ENCODE measurements at places on chromosomes 3 and 15. TPM values are rescaled to one million over a fixed set of nuclear protein-coding genes. Genes with fewer than 3 reads are reported as not detected.

DNA sequence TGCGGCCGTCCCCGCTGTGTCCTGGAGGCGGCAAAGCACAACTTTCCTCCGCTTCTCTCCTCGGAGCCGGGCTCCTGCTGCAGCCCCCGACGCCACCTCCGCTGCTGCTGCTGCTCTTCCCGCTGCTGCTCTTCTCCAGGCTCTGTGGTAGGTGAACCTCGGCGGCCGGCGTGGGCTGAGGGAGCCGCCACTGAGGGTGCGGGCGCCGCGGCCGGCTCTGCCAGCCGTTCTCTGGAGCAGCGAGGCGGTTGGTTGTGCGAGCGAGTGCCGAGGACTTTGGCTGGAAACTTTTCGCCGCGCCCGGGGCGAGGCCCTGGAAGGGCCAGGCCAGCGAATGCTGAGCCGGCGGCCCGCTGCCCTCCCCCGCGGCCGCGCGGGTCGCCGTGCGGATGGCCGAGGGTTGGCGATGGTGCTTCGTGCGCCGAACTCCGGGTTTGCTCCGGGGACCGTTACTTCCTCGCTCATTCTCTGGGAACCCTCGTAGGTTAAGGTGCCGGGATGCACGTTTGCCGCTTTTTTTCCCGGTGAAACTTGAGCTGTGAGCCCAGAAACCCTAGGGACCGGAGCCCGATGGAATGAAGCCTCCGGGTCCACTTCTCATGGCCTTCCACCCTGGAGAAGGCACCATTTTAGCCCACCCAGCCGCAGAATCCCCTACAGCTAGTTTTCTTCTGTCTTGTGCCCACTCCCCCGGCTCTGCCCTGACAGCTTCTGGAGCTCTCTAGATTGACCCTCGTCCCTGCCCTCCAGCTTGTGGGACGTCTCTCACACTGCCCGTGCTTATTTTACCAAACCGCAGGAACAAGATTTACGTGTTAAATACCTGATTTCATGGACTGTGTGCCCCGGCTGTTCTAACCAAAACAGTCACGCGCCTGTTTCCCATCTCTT lies 660 bp downstream of the NECTIN3 start:
- DNase-seq: peak; percentile 20

GRCh38 chr3:112745567-112746248 lies 101.0 kb downstream of the CD200R1L start:
- peak; percentile 40 for DNase-seq

DNA sequence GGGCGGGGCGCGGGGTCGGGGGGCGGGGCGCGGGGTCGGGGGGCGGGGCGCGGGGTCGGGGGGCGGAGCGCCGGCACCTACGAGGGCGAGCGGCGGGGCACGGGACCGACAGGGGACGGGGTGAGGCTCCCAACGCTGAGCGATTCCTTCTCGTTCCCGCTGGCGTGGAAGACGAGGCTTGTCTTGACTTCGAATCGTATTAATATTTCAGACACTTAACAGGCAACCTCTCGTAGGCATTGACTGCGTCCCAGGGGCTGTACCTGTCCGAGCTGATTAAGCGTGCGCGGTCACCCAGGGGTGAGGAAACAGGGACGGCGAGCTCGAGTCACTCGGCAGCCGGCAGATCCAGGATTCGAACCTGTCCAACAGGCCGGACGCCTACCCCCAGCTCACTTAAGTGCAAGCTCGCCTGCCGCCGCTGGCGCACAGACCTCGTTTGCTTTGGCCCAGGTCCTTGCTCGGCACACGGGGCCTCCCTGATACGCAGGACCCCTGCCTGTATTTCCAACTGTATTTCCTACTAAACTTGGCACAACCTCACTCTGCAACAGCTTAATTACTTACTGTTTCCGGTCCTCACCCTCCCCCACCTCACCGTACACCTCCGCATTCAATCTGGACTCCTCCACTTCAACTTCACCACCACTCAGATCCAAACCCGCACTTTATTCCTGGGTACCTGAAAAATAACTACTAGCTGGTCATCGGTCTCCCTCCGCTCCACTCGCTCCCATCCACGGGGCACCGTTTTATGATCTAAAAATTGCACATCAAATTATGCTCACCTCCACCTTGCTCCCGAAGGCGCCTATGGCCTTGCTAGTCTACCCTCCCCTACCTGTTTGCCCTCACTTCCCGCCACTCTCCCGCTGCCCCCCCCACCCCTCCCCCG lies 722 bp upstream of the ZXDC start:
- DNase-seq: peak; percentile 48

DNA sequence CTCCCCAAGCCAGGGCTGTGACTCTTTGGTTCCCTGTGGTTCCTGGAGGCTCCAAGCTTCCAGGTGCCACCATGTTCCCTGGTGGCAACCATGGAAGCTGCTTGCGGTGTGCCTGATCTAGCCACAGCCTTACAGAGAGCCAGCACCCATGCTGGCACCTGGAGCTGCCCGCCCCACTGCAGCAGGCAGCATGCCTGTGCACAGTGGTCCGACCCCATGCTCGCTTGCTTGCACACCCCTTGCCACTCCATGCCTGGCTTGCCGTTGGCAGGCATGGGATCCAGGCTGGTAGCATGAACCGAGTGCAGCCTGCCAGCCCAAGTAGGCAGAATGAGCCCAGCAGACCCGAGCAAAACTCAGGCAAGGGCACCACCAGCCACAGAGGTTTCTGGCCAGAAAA lies 53.9 kb downstream of the SLMAP start:
- DNase-seq: no peak

Gene TUSC7
- total RNA-seq: not detected

DNA sequence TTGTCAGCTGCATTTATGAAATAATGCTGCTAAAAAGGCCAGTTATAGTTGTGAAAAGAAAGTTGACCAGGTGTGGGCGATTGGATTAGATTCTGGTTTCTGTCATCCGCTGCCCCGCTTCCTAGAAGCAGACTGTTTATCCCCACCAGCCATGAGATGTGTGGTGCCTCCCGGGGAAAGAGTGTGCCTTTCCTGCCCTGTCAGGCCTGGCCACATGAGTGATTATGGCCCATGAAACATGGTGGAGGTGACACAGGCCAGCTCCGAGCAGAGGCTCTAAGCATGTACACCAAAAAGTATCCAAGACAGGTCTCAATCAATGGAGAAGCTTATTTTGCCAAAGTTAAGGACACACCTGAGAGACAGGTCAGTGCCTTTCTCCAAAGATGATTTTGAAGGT lies 85.4 kb upstream of the ABHD2 start:
- no peak for DNase-seq

- no peak for DNase-seq
These were observed 39.9 kb upstream of the ARHGEF26 start for GRCh38 chr3:154081305-154081704.

DNA sequence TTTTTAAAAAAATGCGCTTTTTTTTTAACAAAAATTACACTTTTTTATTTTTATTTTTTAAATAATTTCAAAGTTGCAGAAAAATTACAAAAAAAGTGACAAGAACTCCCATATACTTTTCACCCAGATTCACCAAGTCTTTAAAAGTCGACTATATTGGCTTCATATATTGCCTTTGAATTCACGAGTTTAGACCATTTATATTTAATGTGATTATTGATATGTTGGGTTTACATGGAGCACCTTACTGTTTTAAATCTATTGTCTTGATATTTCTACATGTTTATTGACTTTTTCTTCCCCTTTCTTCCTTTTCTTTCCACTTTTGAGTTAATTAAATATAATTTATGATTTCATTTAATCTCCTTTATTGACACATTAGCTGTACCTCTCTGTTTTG lies 127.2 kb downstream of the OPA1 start:
- no peak for DNase-seq

GRCh38 chr3:50230794-50231125 lies 5.2 kb upstream of the GNAI2 start:
- DNase-seq: no peak

DNA sequence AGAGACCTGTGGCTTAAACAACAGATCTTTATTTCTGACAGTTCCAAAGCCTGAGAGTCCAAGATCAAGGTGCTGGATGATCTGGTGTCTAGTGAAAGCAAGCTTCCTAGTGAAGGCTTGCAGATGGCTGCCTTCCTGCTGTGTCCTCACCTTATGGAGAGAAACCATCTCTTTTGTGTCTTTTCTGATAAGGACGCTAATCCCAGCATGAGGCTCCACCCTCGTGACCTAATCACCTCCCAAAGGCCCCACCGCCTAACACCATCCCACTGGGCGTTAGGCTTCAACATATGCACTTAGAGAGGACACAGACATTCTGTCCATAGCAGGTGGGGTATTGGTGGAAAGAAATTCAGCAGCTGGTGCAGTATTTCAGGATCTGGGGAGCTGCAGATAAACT lies 19.8 kb upstream of the LYSMD4 start:
- DNase-seq: no peak

All from activated naive CD4-positive, alpha-beta T cell treated with anti-CD3 and anti-CD28 coated beads for 36 hours (primary cell).